ENCODE measurements at places on chromosomes 2 and 18.

DNA sequence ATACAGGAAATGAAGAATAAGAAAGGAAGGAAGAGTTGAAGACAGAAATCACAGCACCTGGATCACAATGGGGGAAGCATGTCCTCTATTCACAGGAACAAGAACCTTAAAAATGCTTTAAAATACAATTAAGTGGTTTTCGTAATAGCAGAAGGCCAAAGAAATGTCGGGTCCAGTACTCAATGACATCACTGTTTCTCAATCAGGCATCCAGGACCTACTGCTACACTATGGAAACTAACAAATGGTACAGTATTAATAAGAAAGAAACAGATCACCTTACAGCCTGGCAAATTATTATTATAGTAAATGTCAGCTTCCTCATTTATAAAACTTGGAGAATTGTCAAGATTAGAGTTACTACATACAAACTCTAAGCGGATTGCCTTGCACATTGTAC is 15.8 kb downstream of the HNRNPLL start:
- no peak for DNase-seq

DNA sequence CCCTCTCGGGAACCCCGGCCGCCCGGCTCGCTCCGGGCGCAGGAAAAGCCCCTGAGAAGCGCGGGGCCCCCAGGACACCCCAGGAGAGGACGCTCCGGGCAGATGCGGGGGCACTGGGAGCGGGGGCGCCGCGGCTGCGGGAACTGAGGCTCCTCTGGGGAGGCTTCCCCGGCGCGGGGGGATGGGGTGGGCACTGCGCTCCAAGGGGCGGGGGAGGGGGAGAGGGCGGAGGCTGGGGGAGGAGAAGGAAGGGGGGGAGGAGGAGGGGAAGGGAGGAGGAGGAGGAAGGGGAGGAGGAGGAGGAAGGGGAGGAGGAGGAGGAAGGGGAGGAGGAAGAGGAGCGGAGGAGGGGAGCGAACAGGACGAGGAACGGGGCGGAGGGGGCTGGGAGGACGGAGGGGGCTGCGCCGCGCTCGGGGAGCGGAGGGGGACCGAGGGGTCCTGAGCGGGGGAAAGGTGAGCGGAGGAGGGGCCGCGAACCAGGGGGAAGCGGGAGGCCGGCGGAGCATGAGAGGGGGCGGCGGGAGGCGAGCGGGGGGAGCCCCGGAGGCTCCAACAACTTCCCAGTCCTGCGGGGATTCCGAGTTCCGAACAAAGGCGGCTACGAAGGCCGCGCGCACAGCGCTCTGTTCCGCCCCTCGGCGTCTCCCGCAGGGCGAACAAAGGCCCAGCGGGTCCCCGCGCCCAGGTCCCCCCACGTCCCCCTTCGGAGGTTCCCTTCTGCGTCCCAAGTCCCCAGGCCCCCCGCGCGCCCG is 742 bp downstream of the PXDN start:
- peak; percentile 76 for DNase-seq

GRCh38 chr2:194725169-194725568 is 931.9 kb upstream of the SLC39A10 start:
- DNase-seq = no peak

- peak; percentile 78 for DNase-seq
These were observed 595 bp upstream of the HDHD2 start for GRCh38 chr18:47150824-47151366.

GRCh38 chr2:202669841-202670240 is 35.1 kb downstream of the FAM117B start:
- DNase-seq = no peak
